ENCODE measurements at places on chromosomes 3 and 15.

DNA sequence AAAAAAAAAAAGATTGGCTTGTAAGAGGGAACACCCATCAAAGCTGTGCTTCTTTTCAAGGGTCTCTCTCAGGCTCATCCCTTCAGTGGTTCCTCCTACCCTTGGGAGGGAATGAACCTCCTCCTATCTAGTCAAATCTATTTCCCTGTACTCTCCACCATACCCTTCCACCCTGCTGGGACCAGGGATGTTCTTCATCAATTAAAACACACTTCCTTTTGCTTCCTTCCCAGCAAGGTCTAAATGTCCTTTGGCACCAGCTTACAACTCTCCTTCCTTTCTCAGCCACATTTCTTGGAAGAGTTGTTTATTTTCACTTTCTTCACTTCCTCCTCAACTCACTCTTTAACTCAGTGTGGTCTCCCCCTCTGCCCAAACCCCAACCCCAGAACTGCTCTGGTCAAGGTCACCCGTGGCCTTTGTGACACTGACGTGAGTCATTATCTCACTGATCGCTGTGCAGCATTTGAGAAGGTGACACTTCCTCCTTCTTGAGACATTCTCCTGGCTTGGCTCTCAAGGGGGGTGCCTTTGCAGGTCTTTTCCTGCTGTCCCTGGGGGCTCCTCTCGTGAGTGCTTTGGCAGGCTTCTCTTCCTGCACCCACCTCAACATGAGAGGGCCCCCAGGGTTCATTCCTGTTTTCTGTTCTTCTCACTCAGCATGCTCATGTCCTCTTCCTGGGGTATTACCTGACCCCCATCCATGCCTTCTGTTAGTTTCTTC is 210.5 kb upstream of the TLE3 start:
- DNase-seq, result no peak

DNA sequence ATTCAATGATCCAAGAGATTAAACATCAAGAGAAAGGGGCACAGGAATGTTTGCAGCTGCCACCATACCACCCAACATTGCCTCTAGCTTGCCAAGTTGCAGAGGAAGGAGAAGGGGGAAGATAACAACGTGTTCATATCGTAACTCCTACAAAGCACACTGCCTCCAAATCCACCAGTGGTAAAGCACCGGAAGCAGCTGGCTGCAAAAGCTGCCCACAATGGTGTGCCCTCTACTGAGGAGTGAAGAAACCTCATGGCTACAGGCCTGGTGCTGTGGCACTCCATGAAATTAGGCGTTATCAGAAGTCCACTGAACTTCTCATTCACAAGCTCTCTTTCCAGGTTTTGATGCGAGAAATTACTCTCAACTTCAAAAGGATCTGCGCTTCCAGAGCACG is 263.9 kb upstream of the STT3B start:
- no peak for DNase-seq

GRCh38 chr3:46406443-46406787 is 451 bp downstream of the CCR5AS start:
- DNase-seq, result no peak

- no peak for DNase-seq
Measured at GRCh38 chr15:55654561-55655031, 66.5 kb upstream of the PYGO1 start.

GRCh38 chr15:90620379-90621067 is 90.8 kb downstream of the CRTC3 start:
- DNase-seq, result no peak

GRCh38 chr15:67225336-67225735 is 29.1 kb downstream of the AAGAB start:
- no peak for DNase-seq

DNA sequence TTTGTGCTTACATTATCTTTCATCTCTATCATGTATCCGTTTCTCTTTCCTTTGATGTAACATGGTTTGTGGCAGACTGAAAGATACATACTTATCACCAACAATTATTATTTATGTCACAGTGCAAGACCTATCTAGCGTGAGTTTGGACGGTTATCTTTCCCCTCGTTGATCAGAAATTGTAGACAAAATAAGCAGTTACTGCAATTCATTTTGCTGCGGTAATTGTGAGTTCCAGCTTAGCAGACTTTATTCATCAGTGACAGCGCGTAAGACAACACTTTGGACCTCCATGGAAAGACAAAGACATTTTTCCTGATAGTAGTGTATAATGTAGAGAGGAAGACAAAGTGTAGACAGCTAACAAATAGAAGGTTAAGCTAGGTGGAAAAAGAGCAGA is 51.0 kb upstream of the UTS2B start:
- DNase-seq, result no peak

GRCh38 chr3:129231331-129232119 is 17.9 kb upstream of the COPG1 start:
- no peak for DNase-seq

GRCh38 chr3:11810276-11810675 is 36.4 kb downstream of the TAMM41 start:
- DNase-seq, result no peak

DNA sequence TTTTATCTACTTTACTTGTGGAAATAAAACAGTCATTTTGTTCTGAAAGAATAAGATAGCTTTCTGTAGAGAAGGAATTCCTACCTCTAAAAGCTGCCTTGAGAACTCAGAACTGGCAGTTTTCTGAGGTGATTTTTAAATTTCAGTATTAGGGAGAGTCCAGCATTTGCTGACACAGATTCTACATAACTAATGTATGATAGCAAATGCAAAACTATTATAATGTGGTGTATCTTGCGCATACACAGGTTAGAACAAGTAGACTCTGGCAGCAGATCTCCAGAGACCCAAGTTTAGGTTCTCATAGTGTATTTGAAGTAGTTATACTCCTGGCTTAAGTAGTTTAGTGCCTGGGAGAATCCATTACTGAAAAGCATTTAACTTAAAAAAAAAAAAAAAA is 30.8 kb downstream of the OIP5 start:
- DNase-seq, result no peak

All from DMS 273 treated with DMSO at 0.1 percent for 48 hours (cell line).